ENCODE measurements at places on chromosomes 5 and 9.

- H3K27me3 ChIP-seq = no peaks in the 10 kb centered on the region
- H3K36me3 ChIP-seq = peaks cover 2% of the 10 kb centered on the region
- H3K4me3 ChIP-seq = peak overlapping the region; percentile 2
- DNase-seq = peak; percentile 12
- H3K4me1 ChIP-seq = peaks cover 18% of the 10 kb centered on the region
- no peak overlapping the region for H3K27ac ChIP-seq
These were observed 2.1 kb downstream of the HEXB start for GRCh38 chr5:74686962-74687751.

GRCh38 chr5:134242146-134242545 lies 16.3 kb upstream of the PPP2CA start:
- no peak for DNase-seq
- peaks cover 3% of the 10 kb centered on the region for H3K27me3 ChIP-seq

DNA sequence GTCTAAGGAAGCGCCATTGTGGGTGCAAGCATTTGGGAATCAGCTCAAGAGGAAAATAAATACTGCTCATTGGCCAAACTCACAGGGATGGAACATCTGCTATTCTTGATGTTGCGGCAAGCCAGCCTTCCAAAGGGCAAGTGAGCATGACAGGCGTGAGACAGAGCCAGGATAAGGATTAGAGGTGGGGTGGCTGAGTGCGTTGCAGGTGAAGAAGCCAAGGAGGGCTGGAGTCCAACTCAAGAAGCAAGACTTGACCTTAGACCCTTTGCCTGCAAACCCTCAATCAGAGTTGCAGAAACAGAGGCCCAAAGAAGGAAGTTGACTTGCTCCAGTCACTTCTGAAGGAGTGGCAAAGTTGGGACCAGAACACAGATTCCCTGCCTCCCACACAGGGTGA lies 79.4 kb downstream of the WWC1 start:
- H3K27me3 ChIP-seq = no peaks in the 10 kb centered on the region
- peaks cover 3% of the 10 kb centered on the region for H3K4me1 ChIP-seq
- H3K4me3 ChIP-seq = no peak overlapping the region
- no peak for DNase-seq
- no peaks in the 10 kb centered on the region for H3K36me3 ChIP-seq

GRCh38 chr9:31702957-31703356 lies 681.5 kb upstream of the ACO1 start:
- no peak overlapping the region for H3K4me3 ChIP-seq
- no peaks in the 10 kb centered on the region for H3K4me1 ChIP-seq
- H3K27ac ChIP-seq = no peak overlapping the region
- no peak for DNase-seq
- H3K27me3 ChIP-seq = no peaks in the 10 kb centered on the region

DNA sequence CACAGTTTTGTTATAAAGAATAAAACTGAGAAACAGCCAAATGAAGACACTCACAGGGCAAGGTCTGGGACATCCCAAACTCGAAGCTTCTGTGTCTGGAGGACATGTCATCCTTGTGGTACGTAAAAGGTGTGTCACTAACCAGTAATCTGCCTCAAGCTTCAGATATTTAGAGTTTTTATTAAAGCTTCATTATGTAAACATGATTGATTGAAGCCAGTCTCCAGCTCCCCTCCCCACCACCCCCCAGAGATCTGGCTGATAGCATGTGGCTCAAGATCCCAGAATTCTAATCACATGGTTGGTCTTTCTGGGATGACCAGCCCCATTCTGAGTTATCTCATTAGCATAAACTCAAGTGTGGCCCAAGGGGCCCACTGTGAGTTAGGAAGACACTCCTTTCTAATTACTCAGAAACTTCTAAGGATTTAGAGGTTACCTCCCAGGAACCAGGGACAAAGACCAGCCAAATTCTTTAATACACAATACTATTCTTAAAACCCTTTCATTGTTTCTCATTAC lies 31.4 kb upstream of the ERAP1 start:
- no peak overlapping the region for H3K27ac ChIP-seq
- H3K27me3 ChIP-seq = no peaks in the 10 kb centered on the region
- no peak overlapping the region for H3K4me3 ChIP-seq
- peaks cover 11% of the 10 kb centered on the region for H3K4me1 ChIP-seq

DNA sequence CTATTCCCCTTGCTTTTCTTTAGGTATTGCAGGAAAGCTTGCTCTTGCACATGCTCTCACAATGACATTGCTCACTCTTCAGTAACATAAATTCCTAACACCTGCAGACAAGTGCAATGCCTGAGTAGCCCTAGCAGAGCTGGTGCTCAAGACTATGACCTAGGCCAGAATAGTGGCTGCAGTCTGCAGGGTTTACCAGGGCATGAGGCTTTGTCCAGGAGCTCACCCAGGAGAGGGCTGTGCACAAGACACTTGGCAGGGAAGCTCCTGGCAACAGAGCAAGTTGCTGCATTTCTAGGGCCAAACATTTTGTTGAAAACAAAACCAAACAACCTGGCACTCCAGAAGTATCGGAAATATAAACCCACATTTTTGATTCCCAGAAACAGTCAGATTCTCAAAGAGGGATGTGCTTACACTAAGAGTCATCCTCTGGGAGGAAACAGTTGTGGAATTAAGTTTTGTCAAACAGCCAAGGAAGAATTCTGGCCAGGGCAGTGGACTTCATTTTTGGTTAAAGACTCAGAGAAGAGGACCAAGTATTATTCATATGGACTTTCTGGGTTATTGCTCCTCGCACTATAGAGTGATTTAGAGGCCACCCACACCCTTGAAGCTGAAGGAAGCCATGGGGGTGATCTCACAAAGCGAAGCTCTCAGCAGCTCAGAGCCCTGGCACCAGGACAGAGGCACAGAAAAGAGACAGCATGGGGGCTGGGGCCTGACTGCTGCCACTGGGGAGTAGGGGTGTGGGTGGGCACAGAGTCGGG lies 44.9 kb downstream of the MACROH2A1 start:
- peaks cover 15% of the 10 kb centered on the region for H3K36me3 ChIP-seq
- H3K4me1 ChIP-seq = no peaks in the 10 kb centered on the region
- no peaks in the 10 kb centered on the region for H3K27me3 ChIP-seq
- no peak overlapping the region for H3K4me3 ChIP-seq

- H3K36me3 ChIP-seq = peaks cover 23% of the 10 kb centered on the region
- no peaks in the 10 kb centered on the region for H3K27me3 ChIP-seq
- H3K4me3 ChIP-seq = no peak overlapping the region
- H3K27ac ChIP-seq = no peak overlapping the region
- no peak for DNase-seq
These were observed 70.3 kb downstream of the SPTLC1 start for GRCh38 chr9:92044936-92045335.

DNA sequence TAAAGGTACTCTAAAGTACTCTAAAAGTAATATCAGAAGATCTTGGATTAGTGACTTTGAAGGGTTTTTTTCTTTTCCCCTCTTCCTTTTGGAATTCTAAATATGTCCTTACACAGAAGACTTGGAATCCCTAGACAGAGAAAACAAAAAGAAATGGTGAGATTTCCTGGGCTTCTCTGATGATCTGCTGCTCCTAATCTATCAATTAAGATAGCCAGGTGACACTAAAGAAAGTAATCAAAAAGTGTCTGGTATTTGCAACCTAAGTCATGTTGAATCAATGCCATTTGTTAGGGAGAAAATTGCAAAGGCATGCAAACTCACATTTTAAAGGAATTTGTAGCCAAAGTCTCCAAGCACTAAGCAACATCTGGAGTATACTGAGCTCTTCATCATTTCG lies 29.5 kb upstream of the MYO10 start:
- H3K36me3 ChIP-seq = no peaks in the 10 kb centered on the region
- no peaks in the 10 kb centered on the region for H3K4me1 ChIP-seq
- no peak for DNase-seq
- H3K27me3 ChIP-seq = no peaks in the 10 kb centered on the region
- no peak overlapping the region for H3K27ac ChIP-seq

GRCh38 chr5:14319102-14319501 lies 176.0 kb downstream of the TRIO start:
- no peaks in the 10 kb centered on the region for H3K27me3 ChIP-seq
- no peak overlapping the region for H3K4me3 ChIP-seq
- H3K27ac ChIP-seq = no peak overlapping the region
- no peak for DNase-seq
- H3K36me3 ChIP-seq = peaks cover 22% of the 10 kb centered on the region

DNA sequence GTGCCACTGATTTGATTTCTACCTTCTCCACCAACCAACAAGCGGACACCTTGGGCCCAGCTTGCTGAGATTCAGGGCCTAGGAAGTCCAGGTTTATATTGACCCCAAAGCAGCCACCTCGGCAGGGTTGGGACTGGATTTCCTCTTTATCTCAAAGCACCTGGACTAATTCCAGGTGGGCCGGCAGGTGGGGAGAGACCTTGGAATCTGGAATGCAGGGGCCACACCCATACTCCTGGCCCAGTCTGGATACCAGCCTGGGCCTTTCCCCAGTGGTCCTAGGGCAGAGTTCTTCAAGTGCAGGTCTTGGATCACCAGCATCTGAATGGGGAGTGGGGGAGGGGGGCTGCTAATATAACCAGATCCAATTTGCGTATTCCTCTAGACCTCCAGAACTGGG lies 93.1 kb downstream of the PCDH1 start:
- H3K4me3 ChIP-seq = no peak overlapping the region
- H3K27ac ChIP-seq = no peak overlapping the region
- H3K27me3 ChIP-seq = peaks cover 4% of the 10 kb centered on the region
- DNase-seq = no peak
- no peaks in the 10 kb centered on the region for H3K36me3 ChIP-seq
- no peaks in the 10 kb centered on the region for H3K4me1 ChIP-seq

DNA sequence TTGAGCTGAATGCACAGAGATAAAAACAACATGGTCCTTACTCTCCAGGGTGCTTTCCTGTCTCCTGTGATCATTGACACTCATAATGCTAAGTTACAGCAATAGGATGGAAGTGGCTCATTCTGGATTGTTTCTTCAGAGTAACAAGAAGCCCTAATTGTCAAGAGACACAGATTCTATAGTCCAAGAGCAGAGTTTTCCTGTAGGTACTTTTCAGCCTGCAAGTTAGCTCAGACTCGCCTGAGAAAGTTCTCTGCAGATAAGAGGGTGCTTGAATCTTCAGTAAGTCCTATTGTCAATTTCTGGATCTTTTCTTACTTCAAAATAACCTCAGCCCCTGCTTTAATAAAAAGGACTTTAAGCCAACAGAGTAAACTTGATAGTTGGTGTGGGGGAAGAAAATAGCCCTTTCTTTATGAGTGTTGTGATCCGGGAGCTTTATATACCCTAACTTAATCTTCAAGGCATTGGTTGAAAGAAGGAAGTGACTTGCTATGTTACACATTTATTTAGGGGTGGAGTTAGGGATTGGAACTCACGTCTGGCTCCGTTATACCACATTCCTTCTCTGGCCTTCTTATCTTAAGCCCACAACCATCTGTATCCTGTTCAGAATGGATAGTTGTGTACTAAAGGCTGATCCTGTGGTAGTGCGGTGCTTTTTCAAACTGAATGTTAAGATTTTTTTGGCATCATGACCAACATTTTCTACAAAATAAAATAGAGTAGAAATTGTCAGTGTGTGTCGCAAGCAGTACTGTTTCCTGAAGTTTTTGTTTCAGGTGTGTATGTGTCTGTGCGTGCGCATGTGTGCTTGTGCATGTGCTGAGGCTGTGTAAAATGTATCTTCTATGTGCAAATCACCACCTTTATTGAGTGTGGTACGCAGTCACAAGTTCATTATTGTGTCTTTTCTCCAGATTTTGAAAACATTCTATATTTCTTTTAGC lies 173.9 kb downstream of the WDR70 start:
- peak overlapping the region; percentile 13 for H3K4me3 ChIP-seq
- no peaks in the 10 kb centered on the region for H3K36me3 ChIP-seq
- peaks cover 24% of the 10 kb centered on the region for H3K4me1 ChIP-seq
- peak overlapping the region; percentile 80 for H3K27ac ChIP-seq
- DNase-seq = peak; percentile 99

DNA sequence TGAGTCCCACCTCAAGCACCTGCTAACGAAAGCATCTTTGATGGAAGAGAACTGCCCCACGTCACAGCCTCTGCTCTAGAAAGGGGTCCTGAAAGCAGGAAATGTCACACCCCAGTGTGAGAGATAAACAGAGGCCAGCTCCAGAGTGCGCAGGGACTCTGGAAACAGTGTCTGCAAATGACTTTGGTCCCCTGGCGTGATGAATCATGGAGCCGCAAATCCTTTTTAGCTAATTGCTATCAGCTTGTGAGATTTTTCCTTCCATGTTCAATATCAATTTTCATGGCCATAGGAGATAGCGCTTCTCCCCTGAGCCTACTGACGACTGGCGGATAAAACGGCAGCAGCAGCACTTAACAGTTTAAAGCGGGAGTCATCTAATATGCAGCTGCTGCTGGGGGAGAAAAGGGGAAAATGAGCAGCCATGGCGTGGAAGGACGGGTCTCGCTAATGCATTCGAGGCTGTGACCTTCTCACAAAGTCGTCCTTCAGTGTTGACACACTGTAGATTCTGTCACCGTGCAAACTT lies 209.6 kb upstream of the IRX1 start:
- H3K27ac ChIP-seq = no peak overlapping the region
- no peaks in the 10 kb centered on the region for H3K36me3 ChIP-seq
- no peaks in the 10 kb centered on the region for H3K4me1 ChIP-seq
- no peak overlapping the region for H3K4me3 ChIP-seq

GRCh38 chr5:124962735-124963134 lies 216.3 kb upstream of the ZNF608 start:
- no peak for DNase-seq
- H3K27ac ChIP-seq = no peak overlapping the region
- no peaks in the 10 kb centered on the region for H3K36me3 ChIP-seq
- no peaks in the 10 kb centered on the region for H3K27me3 ChIP-seq

DNA sequence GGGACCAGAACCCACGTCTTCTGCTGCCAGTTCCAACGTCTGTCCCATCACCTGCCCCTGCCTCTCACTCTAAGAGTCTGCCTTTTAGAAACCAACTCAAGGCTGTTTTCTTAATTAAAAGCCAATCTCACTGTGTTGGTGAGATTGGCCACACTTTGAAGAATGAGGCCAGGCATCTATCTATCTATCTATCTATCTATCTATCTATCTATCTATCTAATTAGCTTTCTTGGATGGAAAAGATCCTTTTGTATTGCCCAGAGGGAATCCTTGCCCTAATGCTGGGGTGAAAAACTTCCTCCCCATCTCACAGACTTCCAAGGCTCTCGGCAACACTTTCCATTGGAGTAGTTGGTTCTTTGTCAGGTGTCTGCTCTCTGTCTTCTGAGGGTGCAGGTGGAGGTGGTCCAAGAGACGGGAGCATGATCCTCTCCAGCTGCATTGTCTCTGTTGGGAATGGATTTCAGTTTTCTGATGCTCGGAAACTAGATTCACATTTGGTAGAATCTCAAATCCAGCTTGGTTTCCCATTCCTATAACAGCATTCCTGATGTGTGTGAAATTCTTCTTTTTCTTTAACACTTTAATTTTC lies 57.9 kb downstream of the GALNT12 start:
- no peak overlapping the region for H3K27ac ChIP-seq
- H3K4me3 ChIP-seq = no peak overlapping the region
- H3K27me3 ChIP-seq = peaks cover 2% of the 10 kb centered on the region
- no peaks in the 10 kb centered on the region for H3K36me3 ChIP-seq
- no peak for DNase-seq
- peaks cover 2% of the 10 kb centered on the region for H3K4me1 ChIP-seq

Measured in endothelial cell of umbilical vein (primary cell).